ENCODE measurements at places on chromosomes 3 and 15.

DNA sequence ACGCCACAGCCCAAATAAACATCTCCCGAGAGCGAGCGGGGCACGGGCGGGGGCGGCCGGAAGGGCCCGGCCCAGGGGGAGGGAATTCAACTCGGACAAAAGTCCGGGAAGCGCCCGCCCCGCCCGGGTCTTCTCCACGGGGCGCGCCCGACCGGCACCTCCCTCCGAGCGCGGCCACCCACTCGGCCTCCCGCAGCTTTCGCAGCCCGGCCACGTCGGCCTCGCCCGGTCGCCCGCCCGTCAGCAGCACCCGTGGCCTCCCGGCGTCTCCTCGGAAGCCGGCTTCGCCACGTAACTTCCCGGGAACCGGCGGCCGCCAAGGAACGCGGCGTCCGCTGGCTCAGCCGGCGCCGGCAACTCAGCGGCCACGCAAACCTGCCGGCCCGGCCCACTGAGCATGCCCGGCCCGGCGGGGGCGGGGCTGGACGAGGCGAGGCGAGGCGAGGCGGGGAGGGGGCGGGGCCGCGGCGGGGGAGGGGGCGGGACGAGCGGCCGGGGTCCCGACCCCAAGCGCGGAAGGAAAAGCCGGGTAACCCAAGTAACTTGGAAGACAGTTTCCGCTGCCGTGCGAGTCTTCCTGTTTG, at the start of gene TJP1:
TJP1 (minus strand) TSS at position 369 of the 584 bp plus-strand sequence. CDS start 440 bp downstream, outside the sequence.
- DNase-seq = no peak

GRCh38 chr3:9020426-9020825, 57.2 kb upstream of the RAD18 start:
- DNase-seq = no peak

DNA sequence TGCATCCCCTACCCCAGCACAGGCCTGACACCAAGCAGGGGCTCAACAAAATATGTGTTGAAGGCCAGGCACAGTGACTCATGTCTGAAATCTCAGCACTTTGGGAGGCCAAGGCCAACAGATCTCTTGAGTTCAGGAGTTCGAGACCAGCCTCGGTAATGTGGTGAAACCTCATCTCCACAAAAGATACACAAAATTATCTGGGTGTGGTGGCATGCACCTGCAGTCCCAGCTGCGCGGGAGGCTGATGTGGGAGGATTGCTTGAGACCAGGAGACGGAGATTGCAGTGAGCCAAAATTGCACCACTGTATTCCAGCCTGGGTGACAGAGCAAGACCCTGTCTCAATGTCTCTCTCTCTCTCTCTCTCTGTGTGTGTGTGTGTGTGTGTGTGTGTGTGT, 30.7 kb upstream of the CYP11A1 start:
- DNase-seq = no peak

DNA sequence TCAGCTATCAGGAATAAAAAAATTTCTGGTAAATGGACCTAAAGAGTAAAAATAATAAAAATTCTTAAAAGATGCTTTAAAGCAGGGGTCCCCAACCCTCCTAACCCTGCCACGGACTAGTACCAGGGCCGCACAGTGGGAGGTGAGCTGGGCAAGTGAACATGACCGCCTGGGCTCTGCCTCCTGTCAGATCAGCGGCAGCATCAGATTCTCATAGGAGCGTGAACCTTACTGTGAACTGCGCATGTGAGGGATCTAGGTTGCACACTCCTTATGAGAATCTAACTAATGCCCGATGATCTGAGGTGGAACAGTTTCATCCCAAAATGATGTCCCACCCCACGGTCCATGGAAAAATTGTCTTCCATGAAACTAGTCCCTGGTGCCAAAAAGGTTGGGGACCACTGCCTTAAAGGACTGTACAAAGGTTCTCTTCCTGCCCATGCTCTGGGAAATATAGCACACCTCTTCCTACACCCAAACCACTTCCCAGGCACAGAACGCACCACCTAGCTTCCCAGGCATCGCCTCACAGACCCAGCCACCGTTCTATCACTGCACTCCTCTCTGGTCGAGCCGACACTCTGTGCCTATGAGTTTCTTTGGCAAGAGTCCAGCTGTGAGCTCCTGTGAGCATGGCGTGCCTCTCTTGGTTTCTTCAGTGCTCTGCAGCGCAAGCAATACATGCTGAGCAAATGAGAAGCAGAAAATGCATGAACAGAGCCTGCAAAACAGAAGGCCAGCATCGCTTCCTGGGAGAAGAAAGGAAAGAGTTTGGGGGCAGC, 104.9 kb downstream of the OCA2 start:
- DNase-seq = no peak

- no peak for DNase-seq
Measured at GRCh38 chr3:174162550-174162949, 696.6 kb upstream of the NAALADL2 start.

GRCh38 chr15:56913670-56914069, 4.8 kb upstream of the TCF12 start:
- no peak for DNase-seq

DNA sequence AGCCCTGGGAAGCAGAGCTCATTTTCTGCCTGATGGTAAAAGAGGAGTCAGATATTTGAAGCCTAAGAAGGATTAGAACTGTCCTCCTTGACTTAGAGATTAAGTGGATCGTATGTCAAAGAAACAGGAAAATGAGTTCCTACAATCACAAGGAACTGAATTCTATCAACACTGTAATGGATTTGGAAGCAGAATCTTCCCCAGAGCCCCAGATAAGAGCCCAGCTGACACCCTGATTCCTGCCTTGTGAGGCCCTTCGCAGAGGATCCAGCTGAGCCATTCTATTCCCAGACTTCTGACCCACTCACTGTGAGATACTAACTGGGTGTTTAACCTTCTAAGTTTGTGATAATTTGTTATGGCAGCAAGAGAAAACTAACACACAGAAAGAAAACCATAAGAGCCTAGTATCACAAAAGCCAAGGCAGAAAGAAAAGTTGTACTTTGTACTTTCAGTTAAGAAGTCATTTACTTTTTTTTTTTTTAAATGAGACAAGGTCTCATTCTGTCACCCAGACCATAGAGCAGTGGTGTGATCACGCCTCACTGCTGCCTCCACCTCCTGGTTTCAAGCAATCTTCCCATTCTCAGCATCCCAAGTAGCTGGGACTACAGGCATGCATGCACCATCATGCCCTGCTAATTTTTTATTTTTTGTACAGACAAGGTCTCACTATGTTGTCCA, 61.1 kb upstream of the ZBTB20 start:
- no peak for DNase-seq

GRCh38 chr3:107753976-107754375, 231.2 kb downstream of the BBX start:
- no peak for DNase-seq

GRCh38 chr3:195701042-195701915, 19.5 kb upstream of the MUC20 start:
- DNase-seq = no peak

GRCh38 chr3:53776494-53777101, 69.6 kb downstream of the CHDH start:
- DNase-seq = no peak

- no peak for DNase-seq
Measured at GRCh38 chr3:177211503-177212277, 14.4 kb upstream of the TBL1XR1 start.

GRCh38 chr3:365268-365667, 168.7 kb downstream of the CHL1 start:
- no peak for DNase-seq

- DNase-seq = no peak
Measured at GRCh38 chr15:45371546-45371945, 6.8 kb downstream of the GATM start.

DNA sequence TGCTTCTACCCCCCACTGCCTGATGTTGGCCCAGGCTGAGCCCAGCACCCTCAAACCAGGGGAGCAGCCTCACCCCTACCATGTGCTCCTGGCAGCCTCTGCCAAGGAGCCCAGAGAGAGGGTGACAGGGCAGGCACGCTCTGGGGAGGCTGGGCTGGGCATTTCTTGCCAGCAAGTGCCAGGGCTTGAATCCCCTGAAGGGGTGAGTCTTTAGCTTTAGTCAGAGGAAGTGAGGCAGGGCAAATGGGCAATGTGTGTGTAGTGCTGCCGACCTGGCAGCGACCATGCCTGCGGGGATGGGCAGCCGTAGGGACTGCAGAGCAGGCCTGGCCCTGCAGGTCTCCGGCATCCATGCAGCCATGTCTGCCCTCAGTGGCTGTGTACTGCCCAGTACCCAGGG, 18.1 kb downstream of the DUSP7 start:
- DNase-seq = no peak

DNA sequence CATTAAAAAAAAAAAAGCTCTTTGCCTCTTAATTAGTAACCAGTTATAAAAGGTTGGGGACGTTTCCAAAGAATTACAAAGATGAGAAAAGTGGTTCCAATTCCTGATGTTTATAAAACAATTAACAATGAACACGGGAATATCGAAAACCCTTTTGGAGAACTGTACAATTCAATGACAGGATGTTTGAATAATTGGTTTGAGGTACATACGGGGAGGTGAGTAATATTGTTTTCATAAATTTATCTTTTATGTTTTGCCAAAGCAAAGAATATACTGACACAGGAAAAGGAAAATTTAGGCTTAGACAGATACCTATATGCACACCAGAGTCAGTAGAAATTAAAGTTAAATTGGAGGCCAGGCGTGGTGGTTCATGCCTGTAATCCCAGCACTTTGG, 94.6 kb upstream of the LMOD3 start:
- no peak for DNase-seq

GRCh38 chr3:180615954-180616353, 14.0 kb downstream of the TTC14 start:
- no peak for DNase-seq

- DNase-seq = no peak
Measured at GRCh38 chr3:114892131-114892879, 254.8 kb downstream of the ZBTB20 start.

- no peak for DNase-seq
Measured at GRCh38 chr15:45869034-45869668, 234.3 kb downstream of the SQOR start.

GRCh38 chr3:129036222-129037092, 24.1 kb upstream of the GP9 start:
- DNase-seq = no peak

DNA sequence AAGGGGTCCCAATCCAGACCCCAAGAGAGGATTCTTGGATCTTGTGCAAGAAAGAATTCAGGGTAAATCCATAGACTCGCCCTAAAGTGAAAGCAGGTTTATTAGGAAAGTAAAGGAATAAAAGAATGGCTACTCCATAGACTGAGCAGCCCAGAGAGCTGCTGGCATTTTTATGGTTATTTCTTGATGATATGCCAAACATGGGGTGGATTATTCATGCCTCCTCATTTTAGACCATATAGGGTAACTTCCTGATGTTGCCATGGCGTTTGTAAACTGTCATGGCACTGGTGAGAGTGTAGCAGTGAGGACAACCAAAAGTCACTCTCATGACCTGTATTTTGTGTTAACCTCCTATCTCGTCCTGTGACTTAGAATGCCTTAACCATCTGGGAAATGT, 142.2 kb downstream of the DOCK3 start:
- DNase-seq = no peak

- no peak for DNase-seq
Measured at GRCh38 chr15:68517285-68517761, 61.5 kb upstream of the CORO2B start.

DNA sequence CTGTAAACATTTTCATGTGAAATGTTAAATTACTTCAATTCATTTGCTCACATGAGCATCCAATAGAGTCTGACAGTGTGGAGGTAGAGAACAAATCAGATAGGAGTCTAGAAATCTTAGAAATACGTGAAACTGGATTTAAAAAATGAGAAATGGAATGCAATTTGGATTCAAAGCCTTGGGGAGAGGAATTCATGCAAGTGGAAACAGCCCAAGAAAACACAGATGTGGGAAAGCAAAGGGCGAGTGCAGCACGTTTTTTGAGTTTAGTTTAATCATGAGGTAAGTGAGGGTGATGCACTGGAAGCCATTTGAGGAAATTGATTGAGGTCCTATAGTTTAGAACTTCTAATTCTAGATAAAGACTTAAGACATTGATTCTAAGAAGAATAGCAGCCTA, 434.7 kb downstream of the C3orf38 start:
- DNase-seq = no peak

- no peak for DNase-seq
Measured at GRCh38 chr3:38054499-38055001, 15.5 kb downstream of the DLEC1 start.

GRCh38 chr15:68972201-68973065, 42.1 kb upstream of the NOX5 start:
- no peak for DNase-seq

DNA sequence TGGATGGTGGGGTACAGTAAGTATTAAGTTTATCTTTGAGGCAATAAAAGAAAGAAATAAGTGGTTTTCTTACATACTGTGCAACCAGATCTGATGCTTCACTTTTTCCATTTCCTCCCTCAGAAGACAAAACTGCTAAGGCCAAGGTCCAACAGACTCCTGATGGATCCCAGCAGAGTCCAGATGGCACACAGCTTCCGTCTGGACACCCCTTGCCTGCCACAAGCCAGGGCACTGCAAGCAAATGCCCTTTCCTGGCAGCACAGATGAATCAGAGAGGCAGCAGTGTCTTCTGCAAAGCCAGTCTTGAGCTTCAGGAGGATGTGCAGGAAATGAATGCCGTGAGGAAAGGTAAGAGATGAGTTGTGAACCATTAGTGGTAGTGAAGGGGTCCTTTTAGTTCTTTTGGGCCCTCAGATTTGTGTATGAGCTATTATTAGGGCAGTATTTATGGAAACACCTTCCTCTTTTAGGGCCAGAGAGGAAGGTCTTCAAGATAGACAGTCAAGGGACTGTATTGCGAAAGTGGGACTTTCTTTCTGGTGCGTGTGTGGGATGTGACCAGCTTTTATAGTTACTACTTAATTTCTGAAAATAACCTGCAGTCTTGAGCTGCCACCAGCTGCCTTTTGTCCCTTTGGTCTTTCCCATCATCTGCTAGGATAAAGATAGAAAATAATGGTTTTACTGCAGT, 4.6 kb downstream of the ALAS1 start:
- no peak for DNase-seq

GRCh38 chr3:17143893-17144664, 259.3 kb downstream of the PLCL2 start:
- DNase-seq = no peak

DNA sequence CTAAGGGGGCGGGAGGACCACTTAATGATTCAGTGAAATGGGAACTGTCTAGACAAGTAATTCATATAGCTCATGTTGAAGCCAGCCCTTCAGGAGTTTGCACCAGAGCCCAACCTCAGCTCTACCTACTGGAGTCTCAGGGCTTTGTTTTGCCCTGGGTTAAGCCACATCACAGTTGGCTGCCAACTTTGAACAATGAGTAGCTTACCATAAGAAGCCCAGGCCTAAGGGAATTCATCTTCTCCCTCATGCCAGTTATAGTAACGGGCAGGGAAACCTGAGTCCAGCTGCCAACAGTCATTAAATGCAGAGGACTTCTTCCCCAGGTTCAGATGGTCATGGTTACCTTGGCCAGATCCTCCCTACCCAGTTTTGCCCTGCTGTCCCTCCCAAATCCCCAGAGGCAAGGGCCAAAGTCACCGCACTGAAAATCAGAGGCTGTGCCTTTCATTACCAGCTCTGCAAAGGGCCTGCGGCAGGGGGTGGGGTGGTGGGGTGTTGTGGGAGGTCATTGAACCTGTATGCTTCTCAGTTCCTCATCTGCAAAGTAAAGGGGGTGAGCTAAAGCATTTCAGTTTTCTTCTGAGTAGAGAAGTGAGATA, 302.2 kb upstream of the NR2E3 start:
- no peak for DNase-seq

Data from iPS DF 19.7 (cell line).